ENCODE measurements at places on chromosomes 5 and 9.

DNA sequence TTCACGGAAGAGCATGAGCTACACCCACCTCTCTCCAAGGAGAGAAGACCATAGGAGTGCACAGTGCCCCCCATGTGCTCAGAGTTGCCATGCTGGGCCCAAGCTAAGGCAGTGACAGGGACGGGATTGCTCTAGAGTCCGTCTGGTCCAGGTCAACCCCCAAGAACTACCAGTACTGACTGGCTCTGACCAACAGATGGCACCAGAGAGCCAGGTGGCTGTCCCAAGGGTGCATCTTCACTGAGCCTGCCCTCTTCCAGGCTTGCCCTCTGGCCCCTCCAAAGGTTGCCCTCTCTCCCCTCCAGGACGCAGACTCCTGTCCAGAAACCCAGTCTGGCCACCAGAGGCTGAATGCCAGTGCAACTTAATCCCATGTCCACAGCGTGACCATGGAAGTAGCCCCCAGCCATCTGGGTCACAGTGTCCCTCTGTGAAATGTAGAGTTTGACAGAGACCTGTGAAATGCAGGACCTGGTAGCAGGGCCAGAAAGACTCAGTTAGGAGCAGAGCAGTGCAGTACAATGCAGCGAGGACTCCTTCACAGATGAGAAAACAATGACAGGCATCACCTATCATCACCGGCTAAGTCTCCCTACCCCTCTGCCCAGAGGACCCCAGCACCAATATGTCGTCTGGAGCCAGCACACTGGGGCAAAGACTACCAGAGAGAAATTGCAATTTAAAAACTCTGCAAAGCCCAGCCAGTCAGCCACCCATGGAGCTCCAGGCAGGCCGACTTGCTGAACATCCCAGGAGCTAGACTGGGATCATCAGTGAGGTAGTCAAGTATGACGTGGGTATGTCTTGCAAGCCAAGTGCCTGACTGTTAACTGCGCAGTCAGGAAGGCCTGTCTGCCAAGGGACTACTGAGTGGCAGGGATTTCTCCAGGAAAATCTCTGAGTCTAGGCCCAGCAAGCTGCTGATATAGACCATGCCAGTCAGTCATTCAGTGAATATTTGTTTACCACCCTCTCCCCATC lies 7.7 kb upstream of the SKP1 start:
- DNase-seq: peak; percentile 63

DNA sequence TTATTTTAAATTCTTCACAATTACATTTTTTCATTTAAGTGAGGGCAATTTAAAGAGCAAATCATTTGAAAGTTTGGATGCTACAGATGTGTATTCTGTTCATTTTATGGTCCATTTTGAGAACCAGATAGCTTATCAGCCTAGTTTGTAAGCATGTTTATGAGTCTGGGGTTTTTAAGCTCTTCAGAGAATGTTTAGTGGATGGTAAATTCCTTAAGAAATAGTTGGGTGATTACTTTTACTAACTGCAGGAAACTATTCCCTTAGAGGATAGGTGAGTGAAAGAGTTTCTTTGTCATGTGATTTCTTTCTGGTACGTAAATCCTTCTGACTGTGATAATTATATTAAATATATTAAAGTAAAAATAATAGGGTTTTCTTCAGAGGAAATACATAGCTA lies 17.6 kb downstream of the RASGRF2 start:
- DNase-seq: no peak

DNA sequence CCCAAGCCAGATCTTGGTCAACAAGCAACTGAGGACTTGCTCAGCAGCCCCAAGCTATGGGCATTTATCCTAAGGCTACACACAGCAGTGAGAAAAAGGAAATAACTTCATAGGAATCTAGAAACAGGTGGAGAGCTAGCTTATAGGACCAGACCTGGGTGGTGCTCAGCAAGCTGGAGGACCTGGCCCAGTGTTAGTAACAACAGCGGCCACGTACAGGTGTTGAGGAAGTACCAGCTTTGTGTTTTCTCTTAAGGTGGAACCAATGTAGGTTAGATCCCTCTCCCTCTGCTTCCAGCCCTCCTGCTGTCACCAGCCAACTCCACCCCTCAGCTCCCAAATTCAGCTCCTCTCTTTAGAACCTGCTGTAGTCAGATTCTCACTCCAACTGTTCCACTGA lies 43.4 kb downstream of the IRF1 start:
- DNase-seq: no peak

DNA sequence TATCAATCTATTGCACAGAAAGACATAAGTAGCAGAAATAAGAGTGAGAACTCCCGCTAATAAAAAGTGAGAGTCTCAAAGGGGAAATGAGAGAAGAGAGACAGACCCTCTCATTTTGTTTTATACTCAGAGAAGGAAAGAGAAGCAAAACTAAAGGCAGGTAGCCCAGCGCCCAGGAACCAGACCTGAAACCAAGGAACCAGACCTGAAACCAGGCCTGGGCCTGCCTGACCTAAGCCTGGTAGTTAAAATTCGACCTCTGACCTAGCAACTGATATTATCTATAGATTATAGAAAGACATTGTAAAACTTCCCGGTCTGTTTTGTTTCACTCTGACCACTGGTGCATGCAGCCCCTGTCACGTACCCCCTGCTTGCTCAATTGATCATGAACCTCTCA lies 134.5 kb upstream of the SEMA6A start:
- DNase-seq: no peak

GRCh38 chr5:131375351-131375750 lies 111.5 kb downstream of the CDC42SE2 start:
- DNase-seq: no peak

GRCh38 chr5:31412324-31412723 lies 119.6 kb downstream of the DROSHA start:
- DNase-seq: no peak

- DNase-seq: no peak
These were observed 119.4 kb downstream of the PDE8B start for GRCh38 chr5:77329664-77330430.

DNA sequence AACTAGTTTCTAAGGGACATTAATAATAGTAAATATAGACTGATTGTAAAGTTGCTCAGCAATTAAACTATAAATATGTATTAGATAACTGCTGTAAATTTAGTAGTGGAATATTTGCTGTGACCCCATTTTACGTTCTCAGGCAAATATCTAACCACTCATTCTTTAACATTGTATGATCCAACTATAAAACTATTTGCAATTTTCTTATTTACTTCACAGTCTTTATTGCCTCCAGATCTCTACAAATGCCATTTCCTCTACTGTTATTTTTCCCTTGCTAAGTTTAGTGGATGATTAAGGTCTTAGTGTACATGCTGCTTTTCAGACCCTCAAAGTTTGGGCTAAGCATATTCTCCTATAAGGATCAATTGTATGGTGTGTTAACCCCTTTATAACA lies 526.2 kb upstream of the ST8SIA4 start:
- DNase-seq: no peak

- DNase-seq: no peak
These were observed 94.8 kb downstream of the RCL1 start for GRCh38 chr9:4887556-4887955.

DNA sequence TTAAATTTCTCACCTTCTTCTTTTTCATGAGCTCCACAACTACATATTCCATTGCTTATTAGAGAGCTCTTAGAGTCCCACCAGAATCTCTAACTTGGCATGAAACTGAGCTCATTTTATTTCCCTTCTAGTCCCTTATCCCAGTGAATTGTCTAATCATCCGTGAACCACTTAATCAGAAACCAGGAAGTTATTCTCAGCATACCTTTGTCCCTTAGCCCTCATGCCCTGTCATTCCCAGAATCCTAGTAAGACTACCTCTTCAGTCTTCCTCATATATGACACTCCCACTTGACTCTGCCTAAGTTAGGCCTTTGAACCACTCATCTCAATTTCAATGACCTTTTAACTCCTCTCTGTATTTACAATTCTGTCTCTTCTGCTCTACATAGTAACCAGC lies 93.0 kb upstream of the PAPPA start:
- no peak for DNase-seq

GRCh38 chr9:84940294-84940693 lies 270.8 kb downstream of the NTRK2 start:
- DNase-seq: no peak

DNA sequence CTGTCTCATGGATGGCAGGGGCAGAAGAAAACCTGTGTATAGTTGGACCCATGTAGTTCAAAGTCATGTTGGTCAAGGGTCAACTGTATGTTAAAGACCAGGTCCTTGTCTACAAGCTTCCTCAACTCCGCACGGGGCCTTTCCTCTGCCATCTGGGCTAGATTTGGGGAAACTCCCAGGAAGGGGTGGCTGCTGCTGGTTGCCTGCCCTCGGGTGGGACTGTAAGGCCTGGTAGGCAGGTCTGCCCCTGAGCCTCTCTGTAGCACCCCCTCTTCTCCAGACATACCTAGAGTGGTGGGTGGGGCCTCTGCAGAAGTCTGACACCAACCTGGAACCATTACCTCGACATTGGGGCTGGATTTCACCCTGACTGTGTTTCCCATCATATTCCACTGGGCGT lies 15.2 kb downstream of the ENHO start:
- no peak for DNase-seq

DNA sequence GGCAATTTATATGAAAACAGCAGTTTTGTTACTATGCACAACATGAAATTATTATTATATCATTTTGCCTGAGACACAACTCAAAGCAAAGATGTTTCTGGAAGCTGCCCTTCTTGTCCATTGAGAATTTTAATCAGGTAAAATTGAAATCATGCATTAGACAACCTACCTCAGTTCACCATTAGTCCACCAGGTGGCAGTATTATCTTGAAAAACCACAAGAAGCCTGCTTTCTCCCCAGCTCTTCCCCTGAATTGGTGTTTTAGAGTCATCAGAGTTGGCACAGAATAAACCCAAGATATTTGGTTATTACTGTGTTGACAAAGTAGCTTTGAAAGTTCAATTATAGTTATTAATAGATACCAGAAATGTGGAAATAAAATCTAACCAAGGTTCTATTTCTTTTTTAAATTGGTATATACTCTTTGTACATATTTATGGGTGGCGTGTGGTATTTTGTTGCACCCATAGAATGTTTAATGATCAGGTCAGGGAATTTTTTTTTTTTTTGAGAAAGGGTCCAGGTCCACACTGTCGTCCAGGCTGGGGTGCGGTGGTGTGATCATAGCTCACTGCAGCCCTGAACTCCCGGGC lies 25.7 kb downstream of the UTP15 start:
- DNase-seq: peak; percentile 36

- no peak for DNase-seq
These were observed 43.3 kb upstream of the NDFIP1 start for GRCh38 chr5:142065273-142065672.

DNA sequence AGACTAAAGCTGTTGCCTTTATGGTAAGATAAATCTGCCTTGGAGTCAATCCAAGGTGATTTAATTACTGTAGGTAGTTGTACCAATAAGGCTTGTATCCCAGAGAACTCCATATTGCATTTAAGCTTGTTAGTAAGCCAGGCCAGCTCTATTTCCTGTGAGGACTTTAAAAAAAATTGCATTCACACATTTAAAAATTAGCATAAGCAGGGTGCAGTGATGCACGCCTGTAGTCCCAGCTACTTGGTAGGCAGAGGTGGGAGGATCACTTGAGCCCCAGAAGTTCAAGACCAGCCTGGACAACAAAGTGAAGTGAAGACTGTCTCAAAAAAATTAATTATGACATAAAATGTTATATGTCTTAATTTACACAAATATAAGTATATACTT lies 28.7 kb upstream of the ABL1 start:
- no peak for DNase-seq

DNA sequence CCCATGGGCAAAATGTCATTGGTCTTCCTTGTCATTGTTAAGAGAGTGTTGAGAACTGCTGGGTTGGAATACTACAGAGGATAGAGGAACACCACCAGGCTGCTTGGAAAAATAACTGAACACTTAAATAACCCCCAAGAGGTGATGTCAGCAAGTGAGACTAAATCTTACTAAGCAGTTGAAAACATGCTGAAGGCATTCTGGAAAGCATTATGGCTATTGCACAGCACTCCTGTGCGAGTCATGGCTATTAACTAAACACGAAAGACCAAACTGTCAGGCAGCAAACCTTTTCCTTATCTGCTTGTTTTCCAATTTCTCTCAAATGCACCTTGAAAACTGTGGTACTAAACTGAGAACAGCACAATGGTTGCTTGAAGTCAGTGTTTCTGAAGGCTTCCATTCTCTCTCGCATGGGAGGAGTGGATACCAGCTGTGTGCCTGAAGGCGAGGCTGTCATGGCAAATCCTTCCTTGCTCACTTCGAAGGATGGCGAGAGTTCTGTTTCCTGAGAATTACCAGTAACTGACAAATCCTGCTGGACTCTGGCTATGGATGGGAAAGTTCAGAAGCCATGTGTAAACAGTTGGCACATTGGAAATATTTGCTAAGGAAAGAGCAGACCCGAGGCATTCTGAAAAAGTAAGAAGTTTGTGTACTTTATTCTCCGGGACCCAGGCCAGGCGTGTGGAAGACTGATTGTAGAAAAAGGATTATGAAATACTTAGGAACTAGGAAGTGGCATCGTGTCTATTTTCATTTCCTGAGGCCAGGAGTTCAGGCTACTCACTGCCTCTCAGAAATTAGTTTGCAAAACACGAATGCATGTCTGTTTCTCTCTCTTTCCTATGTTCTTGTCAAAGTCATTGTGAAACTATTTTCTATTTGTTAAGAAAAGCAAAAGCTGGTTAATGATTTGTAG lies 182.1 kb downstream of the DMRT2 start:
- DNase-seq: no peak

DNA sequence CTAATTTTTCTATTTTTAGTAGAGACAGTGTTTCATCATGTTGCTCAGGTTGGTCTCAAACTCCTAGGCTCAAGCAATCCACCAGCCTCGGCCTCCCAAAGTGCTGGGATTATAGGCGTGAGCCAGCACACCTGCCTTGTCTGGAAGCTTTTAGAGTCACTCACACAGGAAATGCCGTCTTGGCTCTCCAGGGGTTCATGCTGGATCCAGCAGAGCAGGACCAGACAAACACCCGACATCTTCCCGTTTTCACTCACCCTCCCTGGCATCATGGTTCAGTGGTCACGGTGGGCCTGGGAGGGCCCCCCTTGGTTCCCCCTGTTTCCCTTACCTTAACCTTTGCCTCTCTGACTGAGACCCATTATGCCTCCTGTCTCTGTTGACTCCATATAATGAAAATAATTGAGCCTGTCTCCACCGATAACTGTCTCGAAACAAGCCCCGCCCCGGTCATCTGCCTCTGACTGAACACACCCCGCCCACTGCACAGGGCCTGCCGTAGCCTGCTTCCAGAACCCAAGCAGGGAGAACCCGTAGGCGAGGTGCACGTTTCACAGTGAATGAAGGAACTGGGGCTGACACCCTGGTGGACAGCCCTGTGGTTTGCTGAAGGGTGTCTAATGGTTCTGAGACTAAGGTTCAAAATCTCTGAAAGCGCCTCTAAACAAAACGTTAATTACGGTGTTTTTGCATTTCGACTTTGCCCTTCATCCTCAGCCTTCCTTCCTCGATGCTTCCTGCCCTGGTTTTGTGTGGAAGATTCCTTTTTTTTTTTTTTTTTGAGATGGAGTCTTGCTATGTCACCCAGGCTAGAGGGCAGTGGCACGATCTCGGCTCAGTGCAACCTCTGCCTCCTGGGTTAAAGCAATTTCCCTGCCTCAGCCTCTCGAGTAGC lies 39.7 kb upstream of the SPRY4 start:
- DNase-seq: no peak

Data from activated gamma-delta T cell treated with anti-CD3 and anti-CD28 coated beads, Interleukin-2, amount 50 U/mL, for 16 hours (primary cell).